T47D (cell line): ENCODE measurements at places on chromosomes 4 and X.
A peak's percentile ranks its signal among the peaks of the same experiment; 100 is the strongest.

DNA sequence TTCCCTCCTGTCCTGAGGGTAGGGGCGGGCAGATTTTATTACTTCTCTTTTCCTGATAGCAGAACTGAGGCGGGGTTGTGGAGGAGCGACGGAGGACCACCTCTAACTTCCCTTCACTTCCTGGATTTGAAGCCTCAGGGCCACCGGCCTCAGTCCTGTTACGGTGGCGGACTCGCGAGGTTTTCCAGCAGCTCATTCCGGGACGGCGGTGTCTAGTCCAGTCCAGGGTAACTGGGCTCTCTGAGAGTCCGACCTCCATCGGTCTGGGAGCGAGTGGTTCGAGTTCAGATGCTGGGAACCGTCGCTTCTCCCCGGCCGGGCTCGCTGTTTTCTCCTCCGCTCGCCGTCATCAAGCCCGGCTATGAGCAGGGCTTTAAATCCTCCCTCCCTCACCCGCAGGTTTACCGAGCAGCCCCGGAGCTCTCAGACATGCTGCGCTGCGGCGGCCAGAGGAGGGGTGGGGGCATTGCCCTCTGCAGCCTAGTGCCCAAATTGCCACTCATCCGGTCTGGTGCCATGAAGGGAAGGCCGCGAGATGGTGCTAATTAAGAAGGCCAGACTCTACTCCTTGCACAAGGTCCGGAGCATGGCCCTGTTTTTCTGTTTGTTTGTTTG is 23.3 kb downstream of the HAND2 start:
- no peak for DNase-seq

- DNase-seq = no peak
These were observed 137.9 kb downstream of the GPC3 start for GRCh38 chrX:133847340-133847994.

GRCh38 chr4:183321516-183321915 is 710 bp downstream of the CLDN24 start:
- DNase-seq = no peak

DNA sequence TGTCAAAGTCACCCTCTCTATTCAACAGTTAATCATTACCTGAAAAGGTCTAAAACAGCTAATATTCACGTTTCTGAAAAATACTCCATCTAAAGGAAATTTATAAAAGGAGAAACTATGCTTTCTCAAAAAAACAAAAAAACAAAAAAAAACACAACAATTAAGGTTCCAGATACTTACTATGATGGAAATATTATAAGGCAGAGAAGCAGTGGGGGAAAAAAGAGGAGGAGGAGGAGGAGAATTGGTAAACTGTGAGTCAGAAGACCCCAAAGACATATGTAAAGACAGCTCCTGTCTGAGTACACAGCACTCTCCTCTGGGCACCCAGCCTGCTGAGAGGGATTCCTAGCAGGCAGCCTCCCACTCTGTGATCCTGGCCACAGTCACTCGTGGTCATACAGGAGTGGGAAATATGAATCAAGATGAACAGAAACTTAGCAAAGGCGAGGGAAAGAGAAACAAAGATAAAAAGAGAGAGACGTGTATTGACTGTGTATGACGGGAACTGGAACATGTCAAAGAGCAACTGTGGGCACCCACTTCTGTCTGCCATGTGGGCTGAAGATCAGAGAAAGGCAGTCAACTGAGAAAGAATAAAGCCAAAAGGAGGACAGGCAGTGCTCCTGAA is 12.5 kb downstream of the KLHL15 start:
- no peak for DNase-seq

GRCh38 chr4:74111990-74112389 is 13.0 kb upstream of the CXCL2 start:
- no peak for DNase-seq

GRCh38 chr4:156252358-156252921 is 298.8 kb upstream of the CTSO start:
- DNase-seq = no peak

DNA sequence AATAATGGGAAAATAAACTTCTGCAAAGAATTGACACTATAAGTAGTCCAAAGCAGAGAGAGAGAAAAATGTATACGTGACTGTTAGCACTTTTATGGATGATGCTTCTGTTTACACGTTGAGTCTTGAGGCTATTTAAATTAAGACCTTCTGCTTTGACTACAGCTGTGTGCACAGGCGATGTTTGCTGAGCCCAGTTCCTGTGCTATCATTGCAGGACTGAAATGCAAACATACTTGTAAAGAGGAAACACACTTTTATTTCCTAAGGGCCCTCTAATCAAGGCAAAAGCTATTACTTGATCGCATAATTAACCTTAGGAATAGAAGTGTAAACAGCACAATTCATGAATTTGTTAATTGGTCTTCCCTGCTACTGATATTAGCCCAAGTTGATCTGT is 226.9 kb downstream of the FBXW7 start:
- no peak for DNase-seq

DNA sequence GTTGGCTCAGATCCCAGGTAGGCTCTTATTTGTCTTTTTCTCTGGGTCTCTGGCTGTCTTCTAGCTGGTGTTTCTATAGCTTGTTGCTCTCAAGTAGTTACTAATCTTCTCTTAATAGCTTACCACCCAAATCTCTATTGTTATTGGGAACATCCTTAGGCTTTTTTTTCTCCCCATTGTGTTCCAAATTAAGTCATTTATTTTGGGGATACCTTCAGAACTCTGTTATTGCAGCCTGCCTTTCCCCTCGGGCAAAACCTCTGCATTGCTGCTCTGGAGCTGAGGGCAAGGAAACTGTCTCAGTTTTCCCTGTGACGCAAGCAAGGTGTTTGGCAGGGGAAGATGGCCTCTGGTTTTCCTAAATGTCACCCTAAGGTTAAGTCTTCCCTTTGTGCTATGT is 338.1 kb upstream of the ZCCHC13 start:
- no peak for DNase-seq

DNA sequence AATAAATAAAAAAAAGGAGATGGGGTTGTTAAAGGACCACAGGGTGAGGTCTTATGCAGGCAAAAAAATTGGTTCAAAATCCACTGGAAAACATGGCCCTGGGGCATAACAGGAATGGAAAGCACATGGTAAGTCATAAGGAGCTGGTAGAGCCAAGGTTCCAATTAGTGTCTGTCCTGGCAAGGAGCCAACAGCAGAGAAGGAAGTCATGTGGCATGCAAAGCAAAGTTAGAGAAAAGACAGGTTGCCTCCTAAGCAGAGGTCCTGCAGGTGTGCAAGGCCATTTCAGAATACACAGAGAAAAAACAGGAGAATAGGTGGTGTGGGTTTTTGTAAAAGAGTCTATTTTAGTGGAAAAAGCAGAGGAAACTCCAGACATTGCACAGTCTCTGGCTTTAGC is 1881.7 kb downstream of the ARAP2 start:
- peak; percentile 1 for DNase-seq

GRCh38 chr4:103011378-103012025 is 8.0 kb downstream of the SLC9B1 start:
- no peak for DNase-seq

GRCh38 chrX:152895724-152896420 is 2.0 kb upstream of the ZNF185 start:
- DNase-seq = peak; percentile 76

DNA sequence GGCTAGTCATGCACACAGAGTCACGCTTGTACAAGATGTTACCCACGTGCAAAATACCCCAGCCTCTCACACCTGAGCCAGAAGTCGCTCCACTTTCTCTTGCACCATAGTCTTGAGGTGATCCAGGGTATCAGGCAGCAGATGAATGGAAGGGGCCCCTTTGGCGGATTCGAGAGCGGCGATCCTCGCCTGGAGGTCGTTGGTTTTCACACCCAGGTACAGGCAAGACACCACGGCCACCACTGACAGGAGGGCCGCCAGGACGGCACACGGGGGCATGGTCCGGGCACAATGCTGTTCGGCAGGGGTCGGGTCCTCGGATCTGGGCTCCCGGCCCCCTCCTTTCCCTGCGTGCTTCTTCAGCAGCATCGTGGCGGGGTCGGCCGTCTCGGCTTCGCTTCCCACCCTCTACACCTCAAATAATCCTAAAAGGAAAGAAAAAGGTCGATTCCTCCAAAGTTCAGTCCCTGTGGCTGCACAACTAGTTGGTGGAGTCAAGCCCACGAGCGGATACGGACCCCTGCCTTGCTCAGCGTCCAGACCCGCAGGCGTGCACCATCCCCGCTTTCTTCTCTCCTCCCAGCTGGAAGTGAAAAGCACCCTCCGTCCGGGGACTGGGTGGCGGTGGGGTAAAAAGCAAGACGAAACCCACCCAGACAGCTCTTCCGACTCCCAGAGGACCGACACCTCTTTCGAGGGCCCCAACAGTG is 652 bp downstream of the COL25A1 start:
- DNase-seq = no peak

- DNase-seq = no peak
These were observed 162.4 kb upstream of the GPRIN3 start for GRCh38 chr4:89469930-89470375.

- no peak for DNase-seq
These were observed 31.2 kb downstream of the PPP2R3B start for GRCh38 chrX:355329-356050.

GRCh38 chr4:36206012-36206411 is 38.3 kb downstream of the ARAP2 start:
- DNase-seq = no peak

GRCh38 chr4:165725352-165725751 is 147.7 kb upstream of the TLL1 start:
- no peak for DNase-seq

DNA sequence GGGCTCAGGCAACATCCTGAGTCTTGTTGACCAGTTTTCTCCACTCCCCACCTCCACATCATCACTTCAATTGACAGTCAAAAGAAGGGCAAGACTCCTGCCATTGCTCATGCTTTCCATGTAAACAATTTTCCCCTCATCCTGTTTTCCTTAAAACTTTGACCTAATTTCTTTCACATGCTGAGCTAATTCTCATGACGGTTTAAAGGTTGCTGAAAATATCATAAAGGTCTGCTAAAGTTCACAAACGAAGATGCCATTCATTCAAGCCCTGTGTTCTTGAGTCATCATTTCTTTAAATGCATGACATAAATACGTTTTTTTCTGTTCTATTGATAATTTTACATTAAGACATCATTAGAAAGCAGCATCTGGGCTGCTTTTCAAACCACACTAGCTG is 353.9 kb downstream of the NKX6-1 start:
- DNase-seq = no peak

DNA sequence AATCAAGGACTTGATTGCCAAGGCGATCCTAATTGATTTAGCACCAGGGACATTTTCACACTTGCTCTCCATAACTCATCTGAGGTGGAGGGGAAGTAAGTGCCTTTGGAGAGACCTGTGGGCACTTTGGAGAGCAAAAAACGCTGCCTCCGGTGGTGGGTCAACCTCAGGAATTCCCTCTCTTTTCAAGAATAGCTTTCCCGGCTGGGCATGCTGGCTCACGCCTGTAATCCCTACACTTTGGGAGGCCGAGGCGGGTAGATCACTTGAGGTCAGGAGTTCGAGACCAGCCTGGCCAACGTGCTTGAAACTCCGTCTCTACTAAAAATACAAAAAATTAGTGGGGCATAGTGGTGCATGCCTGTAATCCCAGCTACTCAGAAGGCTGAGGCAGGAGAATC is 49.2 kb downstream of the PRPS1 start:
- no peak for DNase-seq

DNA sequence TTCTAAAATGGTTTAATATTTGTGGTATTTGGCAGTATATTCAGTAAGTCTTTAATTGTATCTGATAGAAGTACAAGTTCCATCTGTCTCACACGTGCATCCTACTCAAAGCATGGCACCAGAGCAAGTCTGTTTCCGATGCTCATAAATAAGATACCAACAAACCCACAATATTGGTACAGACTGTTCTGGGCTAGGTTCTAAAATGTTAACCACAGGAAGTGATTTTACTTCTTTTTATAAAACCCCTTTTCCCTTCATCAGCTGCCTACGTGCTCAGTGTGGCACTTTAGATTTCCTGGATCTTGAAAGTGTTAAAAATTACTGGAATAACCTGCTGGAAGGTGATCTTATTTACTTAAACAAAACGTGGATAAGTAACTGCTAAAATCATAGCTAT is 165.1 kb downstream of the CFAP299 start:
- DNase-seq = no peak

- no peak for DNase-seq
These were observed 412.1 kb downstream of the CENPC start for GRCh38 chr4:67133162-67133561.

- DNase-seq = peak; percentile 91
These were observed 84.6 kb downstream of the TSPAN5 start for GRCh38 chr4:98573791-98574190.

- DNase-seq = no peak
These were observed 47.8 kb upstream of the DDX53 start for GRCh38 chrX:22952010-22952409.

GRCh38 chrX:110081740-110082139 is 78.8 kb downstream of the TMEM164 start:
- no peak for DNase-seq

DNA sequence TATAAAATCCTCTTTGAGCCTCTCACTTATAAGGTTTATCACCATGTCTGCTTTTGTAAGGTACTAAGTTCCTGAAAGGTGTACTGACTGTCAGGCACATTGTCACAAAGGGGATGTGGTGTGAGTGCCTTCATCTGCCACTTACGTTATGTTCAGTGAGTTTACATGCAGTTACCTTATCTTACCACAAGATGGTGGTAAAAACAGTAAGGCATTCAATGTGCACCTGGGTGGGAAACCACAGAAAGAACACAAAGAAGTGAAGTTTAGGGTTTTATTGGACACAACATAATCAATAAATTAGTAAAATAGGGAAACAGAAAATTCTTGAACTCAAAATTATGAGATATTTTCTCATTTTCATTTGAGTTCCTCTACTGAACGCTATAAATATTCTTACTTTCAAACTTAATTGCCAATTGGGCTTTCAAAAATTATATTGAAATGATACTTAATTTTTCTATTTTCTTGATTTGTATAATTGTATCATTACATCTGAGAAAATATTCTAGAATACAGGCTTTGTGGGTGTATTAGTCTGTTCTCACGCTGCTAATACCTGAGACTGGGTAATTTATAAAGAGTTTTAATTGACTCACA is 650.8 kb downstream of the PCDH7 start:
- peak; percentile 66 for DNase-seq

DNA sequence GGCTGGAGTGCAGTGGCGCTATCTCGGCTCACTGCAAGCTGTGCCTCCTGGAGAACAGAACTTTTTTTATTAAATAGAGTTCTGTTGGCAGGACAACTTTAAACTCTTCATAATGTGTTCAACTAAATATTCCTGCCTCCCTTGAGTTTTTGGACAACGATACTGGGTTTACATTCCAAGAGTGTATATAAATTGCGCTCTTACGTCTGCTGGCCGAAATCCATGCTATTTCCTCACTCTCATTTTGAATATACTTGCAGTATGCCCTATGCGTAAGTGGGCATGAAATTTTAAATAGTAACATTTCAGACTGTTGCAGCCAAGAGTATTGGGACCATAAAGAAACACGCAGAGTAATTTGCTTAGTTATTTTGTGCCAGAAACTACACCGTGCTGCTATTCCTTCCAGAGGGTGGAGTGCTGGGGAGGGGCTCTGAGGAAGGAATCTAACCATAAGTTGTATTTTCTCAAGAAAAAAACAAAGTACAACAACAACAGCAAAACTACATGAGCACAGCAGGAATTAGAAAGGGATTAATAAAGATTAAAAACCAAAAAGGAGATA is 480.0 kb downstream of the NLGN4X start:
- no peak for DNase-seq

- no peak for DNase-seq
These were observed 18.5 kb downstream of the P2RY8 start for GRCh38 chrX:1518512-1518911.
